Stimulated activated CD4-positive, alpha-beta T cell treated with anti-CD3 and anti-CD28 coated beads, Interleukin-15, amount 100 ng/mL, for 24 hours (primary cell): ENCODE measurements at places on chromosomes 16 and 17.

DNA sequence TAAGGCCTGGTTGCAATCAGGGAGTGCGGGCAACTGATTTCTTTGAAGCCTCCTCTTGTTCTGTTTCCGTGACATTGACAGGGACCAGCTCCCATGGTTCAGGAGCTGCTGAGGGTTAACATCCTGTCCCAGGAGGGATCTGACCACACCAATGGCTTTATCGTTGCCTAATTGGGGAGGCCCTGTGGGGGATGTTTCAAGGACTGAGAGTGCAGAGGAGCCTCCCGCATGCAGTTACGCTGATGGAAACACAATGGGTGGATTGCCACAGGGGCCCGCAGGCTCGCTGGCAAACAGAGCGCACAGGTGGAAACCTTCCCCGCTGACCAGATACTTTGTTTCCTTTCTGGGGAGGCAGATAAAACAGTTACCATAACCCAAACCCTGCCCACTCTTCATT lies 23.8 kb upstream of the ABCC1 start:
- no peak for DNase-seq

DNA sequence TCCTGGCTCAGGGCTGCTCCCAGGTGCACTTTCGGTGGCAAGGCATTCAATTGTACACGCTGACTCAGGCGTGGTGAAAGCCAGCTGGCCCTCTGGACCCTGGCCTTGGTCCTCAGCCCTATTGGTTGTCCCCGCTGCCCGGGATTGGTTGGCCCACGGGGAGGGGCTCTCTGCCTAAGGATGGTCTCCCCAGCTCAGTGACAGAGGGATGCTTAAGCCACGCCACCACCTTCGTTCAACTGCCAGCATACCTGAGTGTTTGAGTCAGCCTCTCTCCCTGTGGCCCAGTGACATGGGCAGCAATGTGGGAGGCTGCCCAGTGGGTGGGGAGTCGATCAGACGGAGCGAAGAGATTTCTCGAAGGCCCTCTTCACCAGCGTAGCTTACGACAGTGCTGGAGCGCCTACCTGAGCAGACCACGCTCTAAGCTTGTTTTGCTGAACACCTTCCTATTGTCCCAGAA lies 30.3 kb downstream of the IRF8 start:
- no peak for DNase-seq

GRCh38 chr16:47247690-47248089 lies 103.9 kb upstream of the NETO2 start:
- no peak for DNase-seq

DNA sequence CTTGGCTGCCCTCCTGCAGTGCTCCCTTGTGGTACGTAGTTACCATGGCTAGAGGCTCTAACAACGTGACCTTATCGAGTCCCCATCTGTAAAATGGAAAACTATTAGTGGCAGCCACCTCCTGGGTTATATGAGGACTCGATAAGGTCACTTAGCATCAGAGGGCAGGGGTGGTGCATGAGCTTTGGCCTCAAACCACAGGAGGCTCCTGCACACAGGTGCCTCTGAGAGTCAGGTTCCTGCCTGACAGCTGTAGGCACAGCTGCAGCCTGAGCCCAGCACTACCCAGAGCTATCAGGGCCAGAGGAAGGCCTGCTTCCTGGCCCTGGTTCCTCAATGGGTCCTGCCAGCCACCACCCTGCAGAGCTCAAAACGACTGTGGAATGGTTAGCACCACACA lies 57.2 kb upstream of the SEC14L1 start:
- DNase-seq = no peak

DNA sequence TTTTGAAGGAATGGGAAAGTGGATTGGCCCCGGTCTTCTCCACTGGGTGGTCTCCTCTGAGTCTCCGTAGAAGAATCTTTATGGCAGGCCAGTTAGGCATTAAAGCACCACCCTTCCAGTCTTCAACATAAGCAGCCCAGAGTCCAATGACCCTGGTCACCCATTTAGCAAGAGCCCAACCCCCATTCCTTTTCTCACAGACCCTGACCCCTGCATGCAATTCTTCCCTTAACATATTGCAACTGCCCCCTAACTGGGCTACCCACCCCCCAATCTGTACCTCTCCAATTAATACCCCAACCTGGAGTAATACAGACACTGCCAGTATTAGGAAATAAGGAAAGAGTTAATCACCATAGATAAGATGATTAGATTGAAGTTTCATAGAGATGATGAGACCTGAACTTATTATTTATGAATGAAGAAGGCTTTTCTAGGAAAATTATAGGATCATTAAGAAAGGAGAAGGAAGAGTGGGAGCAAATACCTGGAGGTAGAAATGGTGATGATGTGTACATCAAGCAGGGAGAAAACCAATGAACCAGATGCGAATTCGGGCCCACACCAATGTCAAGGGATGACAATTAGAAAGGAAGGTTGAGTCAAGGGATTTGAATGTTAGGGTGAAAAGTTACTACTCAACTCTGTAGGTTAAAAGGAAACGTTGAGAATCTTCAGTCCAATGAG lies 2.4 kb downstream of the CCL2 start:
- no peak for DNase-seq

DNA sequence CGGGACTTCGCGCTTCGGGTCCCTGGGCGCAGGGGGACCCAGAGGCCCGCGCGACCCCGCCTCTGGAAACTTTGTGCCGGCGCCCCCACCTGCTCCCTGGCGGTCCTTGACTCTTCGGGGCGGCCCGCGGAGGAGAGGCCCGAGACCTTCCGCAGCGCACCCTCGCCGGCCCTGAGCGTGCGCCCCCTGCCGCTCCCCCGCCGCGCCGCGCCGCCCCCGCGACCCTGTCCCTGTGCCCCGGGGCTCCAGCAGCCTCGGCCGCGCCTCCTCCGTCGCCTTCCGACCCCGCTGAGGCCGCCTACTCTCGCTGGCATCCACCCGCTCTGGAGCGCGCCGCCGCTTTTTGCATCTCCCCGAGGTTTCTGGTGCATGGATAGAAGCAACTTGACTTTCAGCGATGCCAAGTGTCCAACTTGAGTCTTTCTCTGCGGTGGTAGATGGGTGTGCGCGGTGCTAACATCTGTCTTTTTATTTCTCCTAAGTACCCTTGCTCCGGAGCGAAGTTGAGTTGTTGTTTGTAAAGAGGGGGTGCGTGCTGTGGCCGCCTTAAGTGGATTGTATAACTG lies 414 bp downstream of the DUSP14 start:
- DNase-seq = peak; percentile 81

GRCh38 chr17:8153957-8154607 lies 1.9 kb upstream of the PER1 start:
- DNase-seq = peak; percentile 92

- peak; percentile 46 for DNase-seq
These were observed 17.0 kb downstream of the PRCD start for GRCh38 chr17:76556765-76557367.

- no peak for DNase-seq
These were observed 26.3 kb downstream of the UBALD1 start for GRCh38 chr16:4588386-4588785.

GRCh38 chr17:57215317-57215716 lies 41.0 kb upstream of the MSI2 start:
- DNase-seq = no peak

DNA sequence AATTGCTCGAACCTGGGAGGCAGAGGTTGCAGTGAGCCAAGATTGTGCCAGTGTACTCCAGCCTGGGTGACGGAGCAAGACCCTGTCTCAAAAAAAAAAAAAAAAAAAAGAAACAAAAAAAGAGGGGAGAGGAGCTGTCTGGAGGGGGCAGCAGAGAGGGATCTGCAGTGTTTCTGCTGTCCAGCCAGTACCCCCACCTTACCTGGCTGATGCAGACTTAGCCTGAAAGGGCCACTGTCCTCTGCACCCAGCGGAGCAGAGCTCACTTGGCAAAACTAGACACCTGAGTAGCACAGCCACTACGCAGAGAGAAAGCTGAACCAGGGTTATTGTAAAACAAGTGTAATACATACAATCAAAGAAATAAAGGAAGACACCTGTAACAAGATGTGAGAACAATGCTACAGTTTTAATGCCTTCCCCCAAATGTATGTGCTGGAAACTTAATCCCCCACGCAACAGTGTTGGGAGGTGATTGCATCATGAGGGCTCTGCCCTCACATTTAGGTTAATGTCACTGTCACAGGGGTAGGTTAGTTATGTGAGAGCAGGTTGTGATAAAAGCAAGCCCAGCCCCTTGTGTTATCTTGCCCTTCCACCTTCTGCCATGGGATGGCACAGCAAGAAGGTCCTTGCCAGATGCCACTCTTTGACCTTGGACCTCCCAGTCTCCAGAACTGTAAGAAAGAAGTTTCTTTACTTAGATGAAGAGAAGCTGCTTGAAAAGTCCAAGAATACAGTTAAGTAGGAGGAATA lies 211.2 kb downstream of the RPTOR start:
- no peak for DNase-seq

GRCh38 chr16:47617732-47618131 lies 156.6 kb downstream of the PHKB start:
- no peak for DNase-seq

DNA sequence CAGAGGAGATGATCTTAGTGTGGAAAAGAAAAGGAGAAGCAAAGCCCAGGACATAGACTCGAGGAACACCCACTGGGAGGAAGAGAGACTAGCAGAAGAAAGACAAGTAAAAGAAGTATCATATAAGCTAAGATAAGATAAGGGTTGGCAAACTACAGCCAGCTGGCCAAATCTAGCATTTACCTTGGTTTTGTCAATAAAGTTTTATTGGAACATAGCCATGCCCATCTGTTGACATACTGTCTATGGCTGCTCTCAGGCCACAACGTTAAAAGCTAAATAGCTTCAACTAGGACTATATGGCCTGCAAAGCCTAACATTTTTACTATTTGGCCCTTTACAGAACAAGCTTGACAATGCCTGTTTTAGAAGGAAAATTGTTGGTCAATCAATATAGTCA lies 166.4 kb upstream of the AXIN2 start:
- no peak for DNase-seq

- no peak for DNase-seq
These were observed 24.9 kb upstream of the GRB2 start for GRCh38 chr17:75430159-75430974.

DNA sequence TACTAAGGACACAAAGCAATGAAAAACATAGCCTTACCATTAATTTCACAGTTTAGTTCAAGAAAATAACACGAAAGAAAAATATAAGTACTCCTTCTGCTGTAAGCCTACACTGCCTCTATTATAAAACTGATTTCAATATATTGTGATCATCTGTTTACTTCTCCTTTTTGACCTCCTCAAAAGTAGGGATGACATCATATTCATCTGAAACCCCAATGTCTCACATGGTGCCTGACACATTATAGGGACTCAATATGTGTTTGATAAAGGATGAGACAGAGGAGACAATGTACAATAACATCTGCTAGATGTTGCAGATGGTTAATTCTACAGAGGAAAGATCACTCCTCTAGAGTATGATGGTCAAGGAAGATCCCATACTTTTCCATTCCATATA lies 118.4 kb upstream of the NOG start:
- no peak for DNase-seq

- no peak for DNase-seq
These were observed 8.1 kb upstream of the IGF2BP1 start for GRCh38 chr17:48989100-48989499.

DNA sequence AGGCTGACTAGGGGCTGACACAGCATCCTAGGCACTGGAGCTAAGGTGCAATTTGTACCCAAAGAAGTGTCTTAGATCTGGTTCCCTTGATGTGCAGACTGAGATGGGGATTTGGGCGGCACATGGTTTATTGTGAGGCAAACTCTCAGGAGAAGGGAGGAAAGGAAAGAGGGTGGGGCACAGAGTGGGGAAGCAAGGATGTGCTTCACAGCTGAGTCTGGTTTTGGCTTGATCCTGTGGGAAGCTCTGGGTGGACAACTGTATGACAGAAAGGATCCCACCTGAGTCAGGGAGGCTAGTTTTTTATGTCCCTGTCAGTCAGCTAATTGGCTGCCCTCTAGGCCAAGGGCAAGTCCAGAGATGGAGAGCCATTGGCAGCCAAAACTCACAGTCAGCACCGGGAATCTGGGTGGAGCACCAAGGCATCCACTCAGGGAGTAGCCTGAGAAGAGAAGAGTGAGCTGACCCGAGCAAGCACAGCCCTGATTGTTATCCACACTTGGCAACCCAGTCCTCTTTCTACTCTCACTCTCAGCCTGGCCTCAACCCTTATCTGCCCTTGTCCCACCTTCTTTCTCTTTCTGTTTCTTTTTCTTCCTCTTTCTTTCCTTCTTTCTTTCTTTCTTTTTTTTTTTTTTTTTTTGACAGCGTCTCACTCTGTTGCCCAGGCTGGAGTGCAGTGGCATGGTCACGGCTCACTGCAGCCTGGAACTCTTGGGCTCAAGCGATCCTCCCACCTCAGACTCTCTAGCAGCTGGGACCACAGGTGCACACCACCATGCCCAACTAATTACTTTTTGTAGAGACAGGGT lies 12.0 kb downstream of the ARL4D start:
- DNase-seq = no peak

- no peak for DNase-seq
These were observed 118.6 kb downstream of the STX8 start for GRCh38 chr17:9457005-9457404.

- no peak for DNase-seq
These were observed 23.5 kb downstream of the GRIN2C start for GRCh38 chr17:74836191-74836590.

DNA sequence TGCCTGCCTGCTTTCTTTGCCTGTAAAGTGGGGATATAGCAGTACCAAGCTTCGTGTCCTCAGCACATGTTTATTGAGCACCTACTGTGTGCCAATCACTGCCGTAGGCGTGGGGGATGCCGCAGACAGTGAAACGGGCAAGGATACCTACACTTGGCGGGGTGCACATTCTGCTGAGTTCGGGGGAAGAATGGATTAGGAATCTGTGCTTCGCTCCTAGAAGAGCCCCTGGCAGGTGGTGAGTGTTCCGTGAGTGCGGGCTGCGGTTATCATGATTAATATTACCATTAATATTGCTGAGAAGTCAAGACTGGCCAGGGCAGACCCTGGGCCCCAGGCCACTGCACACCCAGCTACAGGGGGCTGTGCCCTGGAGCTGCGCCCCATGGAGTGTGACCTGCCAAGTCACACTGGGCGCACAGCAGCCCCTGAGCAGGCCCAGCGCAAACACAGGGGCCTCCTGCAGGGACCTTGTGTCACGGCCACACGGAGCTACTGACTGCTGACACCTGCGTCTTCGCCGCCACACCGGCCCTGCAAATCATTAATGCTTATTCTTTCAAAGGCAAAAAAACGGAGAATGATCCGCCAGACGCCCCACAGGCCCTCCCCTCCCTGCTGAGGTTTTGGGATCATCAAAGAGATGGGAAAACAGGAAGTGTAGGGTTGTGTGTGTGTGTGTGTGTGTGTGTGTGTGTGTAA lies 213.4 kb upstream of the GSE1 start:
- DNase-seq = no peak

DNA sequence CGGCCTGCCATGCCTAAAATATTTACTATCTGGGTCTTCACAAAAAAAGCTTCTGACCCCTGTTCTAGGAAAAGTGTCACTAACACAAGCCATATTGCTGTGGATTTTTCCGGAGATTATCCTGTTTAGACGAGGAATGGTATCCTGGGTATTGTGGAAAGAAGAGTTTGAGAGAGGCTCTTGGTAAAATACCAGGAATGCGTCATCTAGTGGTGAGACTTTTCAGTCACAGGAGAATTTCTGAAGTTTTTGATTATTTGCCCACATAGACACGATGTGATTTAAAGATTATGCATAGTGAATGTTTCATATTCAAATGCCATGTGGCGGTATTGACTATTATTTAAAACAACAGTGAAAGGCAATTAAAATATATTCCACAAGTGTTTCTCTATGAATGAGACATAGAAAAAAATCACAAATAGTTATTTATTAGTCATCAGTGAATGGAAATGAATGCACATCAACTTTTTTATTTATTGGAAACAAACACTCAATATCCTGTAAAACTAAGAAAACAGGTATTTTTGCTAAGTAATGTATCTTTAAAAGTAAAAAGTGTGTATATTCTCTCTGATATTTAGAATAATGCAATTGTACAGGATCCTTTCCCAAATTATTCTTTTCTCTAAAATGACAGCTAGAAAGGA lies 7.8 kb downstream of the KRT28 start:
- no peak for DNase-seq
